ENCODE measurements at places on chromosomes 7 and 10.
A peak's percentile ranks its signal among the peaks of the same experiment; 100 is the strongest.

GRCh38 chr10:129601737-129602136 lies 134.7 kb downstream of the MGMT start:
- no peaks in the 10 kb centered on the region for H3K4me1 ChIP-seq
- DNase-seq: no peak
- no peaks in the 10 kb centered on the region for H3K27me3 ChIP-seq
- H3K4me3 ChIP-seq: no peak overlapping the region
- no peak overlapping the region for H3K27ac ChIP-seq

DNA sequence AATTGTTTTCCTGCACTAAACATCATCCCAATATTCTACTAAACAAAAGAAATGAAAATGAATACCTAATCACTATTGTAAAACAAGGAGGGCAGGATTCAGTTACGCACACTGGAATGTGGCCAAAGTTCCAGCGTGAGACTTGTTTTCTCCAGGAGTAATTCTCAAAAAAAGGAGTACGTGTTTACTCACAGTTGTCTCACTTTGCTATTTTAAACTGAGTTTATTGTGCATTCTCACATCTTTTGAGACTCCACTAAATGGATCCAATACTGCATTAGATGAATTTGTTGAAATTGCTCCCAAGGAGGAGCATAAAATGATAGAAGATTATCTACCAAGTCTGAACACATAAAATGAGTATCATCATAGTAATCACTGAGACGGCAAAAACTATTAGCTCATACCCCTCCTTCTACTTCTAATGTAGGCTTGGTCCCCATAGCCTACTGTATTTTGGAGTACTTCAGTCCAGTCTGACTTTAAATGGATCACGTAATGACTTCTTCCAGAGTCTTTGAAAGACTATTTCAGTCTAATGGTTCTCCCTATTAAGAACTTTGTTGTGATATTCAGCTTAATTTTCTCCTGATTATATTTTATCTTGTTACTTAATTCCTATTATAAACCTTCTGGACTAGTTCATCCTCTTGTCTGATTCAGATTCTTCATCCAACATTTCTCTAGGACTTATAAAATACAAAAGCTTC lies 3.8 kb downstream of the GRM3 start:
- H3K36me3 ChIP-seq: no peaks in the 10 kb centered on the region
- no peak overlapping the region for H3K4me3 ChIP-seq
- peaks cover 20% of the 10 kb centered on the region for H3K27me3 ChIP-seq
- no peak overlapping the region for H3K27ac ChIP-seq

DNA sequence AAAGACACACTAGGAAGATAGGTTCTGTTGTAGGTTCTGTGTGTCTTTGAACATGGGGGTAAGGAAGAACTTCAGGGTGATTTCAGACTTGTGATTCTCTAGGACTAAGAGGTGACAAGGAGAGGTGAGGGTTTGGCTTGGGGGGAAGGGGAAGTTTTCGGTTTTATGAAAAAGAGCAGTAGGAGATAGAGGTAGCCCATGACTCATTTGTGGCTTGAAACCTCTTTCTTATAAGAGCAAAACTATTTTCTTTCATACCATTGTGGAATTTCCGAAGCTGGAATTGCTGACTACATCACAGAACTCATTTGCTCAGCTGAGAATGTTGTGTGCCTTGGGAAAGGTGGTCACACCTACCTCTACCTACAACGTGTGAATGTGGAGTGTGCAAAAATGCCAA lies 39.6 kb upstream of the IKZF1 start:
- H3K27ac ChIP-seq: no peak overlapping the region
- no peaks in the 10 kb centered on the region for H3K4me1 ChIP-seq
- no peaks in the 10 kb centered on the region for H3K36me3 ChIP-seq
- no peaks in the 10 kb centered on the region for H3K27me3 ChIP-seq
- no peak for DNase-seq
- no peak overlapping the region for H3K4me3 ChIP-seq

GRCh38 chr7:53609185-53609584 lies 573.8 kb downstream of the POM121L12 start:
- H3K27ac ChIP-seq: no peak overlapping the region
- no peak for DNase-seq
- H3K4me1 ChIP-seq: no peaks in the 10 kb centered on the region
- H3K36me3 ChIP-seq: no peaks in the 10 kb centered on the region
- H3K27me3 ChIP-seq: no peaks in the 10 kb centered on the region
- no peak overlapping the region for H3K4me3 ChIP-seq

- H3K4me1 ChIP-seq: peaks cover 22% of the 10 kb centered on the region
- H3K36me3 ChIP-seq: no peaks in the 10 kb centered on the region
- DNase-seq: no peak
- no peaks in the 10 kb centered on the region for H3K27me3 ChIP-seq
- no peak overlapping the region for H3K4me3 ChIP-seq
Observed at GRCh38 chr7:19957664-19958063, 184.2 kb upstream of the TMEM196 start.

DNA sequence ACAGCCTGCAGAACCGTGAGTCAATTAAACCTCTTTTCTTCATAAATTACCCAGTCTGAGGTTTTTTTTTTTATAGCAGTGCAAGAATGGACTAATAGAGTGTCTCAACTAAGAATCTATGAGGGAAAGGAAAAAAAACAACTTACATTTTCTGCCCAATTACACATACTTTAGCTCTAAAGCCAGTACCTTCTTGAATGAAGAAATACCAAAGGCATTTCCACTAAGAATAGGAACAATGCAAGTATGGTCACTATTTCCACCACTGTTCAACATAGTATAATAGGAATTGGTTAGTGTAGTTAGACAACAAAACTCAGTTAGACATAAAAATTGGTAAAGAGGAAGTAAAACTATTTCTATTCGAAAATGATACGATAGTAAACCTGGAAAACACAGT lies 37.6 kb downstream of the MICU1 start:
- H3K4me1 ChIP-seq: no peaks in the 10 kb centered on the region
- no peak overlapping the region for H3K4me3 ChIP-seq
- no peaks in the 10 kb centered on the region for H3K27me3 ChIP-seq
- no peaks in the 10 kb centered on the region for H3K36me3 ChIP-seq
- DNase-seq: no peak
- H3K27ac ChIP-seq: no peak overlapping the region

DNA sequence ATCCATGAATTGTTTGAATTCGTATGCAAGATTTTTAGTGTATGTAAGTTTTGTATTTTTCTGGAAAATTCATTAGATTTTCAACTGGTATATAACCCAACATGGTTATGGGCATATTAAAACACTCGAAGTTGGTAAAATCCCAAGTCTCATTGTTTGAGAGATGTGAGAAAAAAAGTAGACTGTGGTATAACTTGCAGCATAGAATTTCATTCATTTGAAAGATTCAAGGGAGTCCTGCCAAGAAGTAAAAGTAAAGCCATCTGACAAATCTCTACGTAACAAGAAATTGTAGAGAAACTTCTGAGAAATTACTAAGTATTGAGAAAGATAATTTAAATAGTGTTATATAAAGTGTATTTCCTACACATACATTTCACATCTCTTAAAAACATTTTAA lies 40.2 kb downstream of the SEMA3E start:
- no peaks in the 10 kb centered on the region for H3K4me1 ChIP-seq
- no peak overlapping the region for H3K27ac ChIP-seq
- no peaks in the 10 kb centered on the region for H3K27me3 ChIP-seq
- H3K36me3 ChIP-seq: no peaks in the 10 kb centered on the region

DNA sequence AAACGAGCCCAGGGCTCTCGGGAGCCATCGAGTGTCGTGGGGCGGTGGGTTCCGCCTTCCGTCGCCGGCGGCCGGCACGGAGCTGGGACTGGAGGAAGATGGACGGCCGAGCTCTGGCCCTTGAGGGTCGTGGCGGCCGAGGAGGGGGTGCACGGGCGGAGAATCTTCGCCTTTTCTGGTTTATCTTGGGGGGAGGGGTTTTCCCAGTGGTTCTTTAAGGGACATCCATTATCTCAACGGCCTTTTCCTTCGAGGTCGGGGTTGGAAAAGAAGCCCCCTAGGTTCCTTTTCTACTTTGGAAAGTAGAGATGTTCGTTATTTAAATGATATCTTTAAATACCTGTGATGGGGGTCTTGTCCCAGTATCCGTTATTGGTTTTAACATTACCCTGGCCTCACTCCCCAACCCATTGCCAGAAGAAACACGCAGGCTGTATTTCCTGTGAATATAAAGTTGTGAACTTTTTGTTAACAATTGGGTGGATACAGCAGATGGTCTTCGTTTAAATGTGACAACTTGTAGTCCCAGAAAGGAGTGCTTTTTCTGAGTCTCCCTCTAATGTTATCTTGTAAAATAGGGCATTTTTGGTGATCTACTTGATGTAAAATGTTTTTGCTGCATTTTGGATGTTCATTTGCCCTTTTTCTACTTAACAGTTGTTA lies 765 bp downstream of the CCAR1 start:
- peaks cover 8% of the 10 kb centered on the region for H3K36me3 ChIP-seq
- H3K4me1 ChIP-seq: peaks cover 9% of the 10 kb centered on the region
- H3K27me3 ChIP-seq: no peaks in the 10 kb centered on the region
- no peak for DNase-seq
- peak overlapping the region; percentile 95 for H3K4me3 ChIP-seq

DNA sequence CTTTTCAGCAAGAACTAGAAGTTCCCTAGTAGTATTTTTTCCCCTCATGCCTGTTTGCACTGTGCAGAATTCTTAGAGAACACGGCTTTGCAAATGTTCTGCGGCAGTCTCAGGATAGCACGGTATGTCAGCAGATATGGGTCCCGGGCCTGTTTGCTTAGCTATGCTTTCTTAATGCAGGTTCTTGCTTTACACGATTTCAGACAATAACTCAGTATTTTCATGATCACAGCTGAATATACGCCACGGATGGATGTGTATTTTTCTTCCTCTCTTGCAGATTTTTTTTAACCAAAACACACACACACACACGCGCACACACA lies 137.3 kb downstream of the HECW1 start:
- DNase-seq: no peak
- H3K4me1 ChIP-seq: no peaks in the 10 kb centered on the region
- peaks cover 7% of the 10 kb centered on the region for H3K27me3 ChIP-seq
